Colonic mucosa (tissue), 4 donors: ENCODE measurements at places on chromosomes 3 and 15.
A peak's percentile ranks its signal among the peaks of the same experiment; 100 is the strongest.

- peak; percentile 90 for DNase-seq
Observed at GRCh38 chr15:31465083-31465955, 138.7 kb downstream of the KLF13 start.

DNA sequence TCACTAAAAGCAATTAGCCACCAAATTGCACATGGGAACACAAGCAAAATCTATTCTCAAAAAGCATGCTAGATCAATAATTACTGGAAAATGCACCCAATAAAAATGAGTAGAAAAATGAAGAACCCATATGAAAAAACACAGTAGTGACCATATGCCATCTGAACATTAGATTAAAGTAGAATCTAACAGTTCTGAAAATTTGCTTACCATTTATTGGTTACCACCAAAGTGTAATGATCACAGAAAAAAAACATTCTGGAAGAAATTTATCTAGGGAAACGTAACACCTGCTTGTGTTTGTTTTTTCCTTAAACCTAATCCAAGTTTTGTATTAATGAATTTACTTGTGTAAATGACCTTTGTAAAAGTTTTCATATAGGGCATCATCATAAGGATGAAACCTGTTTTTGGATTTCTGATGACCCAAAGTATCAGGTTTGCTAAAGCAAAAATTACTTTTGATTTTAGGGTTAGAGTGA lies 37.6 kb upstream of the AADAC start:
- no peak for DNase-seq

GRCh38 chr3:35383719-35384555 lies 255.4 kb upstream of the ARPP21 start:
- no peak for DNase-seq

- DNase-seq: peak; percentile 61
Observed at GRCh38 chr3:38479431-38480092, 16.6 kb upstream of the EXOG start.

DNA sequence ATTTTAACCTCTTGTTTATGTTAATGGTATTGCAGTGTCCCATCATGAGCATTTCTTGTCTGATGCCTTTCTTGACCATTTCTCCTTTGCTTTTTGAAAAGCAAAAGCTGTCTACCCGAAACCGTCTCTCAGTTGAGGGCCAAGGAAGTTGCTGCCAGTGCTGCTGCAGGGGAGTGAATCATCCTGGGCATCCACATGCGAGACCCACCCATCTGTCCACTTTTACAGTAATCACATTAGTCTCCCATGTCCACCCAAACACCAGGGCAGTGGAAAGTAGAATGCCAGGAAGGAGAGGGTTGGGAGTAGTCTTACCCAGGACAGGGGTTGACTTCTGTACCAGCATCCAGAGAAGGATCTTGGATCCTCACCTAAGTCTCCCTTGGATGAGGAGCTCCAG lies 48.6 kb upstream of the TEX264 start:
- no peak for DNase-seq

DNA sequence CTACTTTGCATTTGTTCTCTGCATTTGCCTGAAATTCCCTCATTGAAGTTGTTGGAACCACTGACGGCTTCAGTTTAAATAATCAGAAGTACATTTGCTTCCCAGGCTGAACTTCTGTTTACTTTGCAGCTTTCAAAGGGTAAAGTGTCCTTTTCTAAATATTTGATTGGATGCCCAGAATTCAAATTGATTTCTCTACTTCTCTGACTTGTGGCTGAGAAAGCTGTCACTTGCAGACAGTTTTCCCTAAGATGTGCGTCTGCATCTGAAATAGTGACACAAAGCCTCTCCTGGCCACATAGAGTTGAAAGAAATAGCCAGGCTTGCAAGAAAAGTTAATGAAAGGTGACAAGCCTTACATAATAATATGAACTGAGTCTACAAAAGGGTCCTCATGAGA lies 299.6 kb downstream of the THSD4 start:
- no peak for DNase-seq

DNA sequence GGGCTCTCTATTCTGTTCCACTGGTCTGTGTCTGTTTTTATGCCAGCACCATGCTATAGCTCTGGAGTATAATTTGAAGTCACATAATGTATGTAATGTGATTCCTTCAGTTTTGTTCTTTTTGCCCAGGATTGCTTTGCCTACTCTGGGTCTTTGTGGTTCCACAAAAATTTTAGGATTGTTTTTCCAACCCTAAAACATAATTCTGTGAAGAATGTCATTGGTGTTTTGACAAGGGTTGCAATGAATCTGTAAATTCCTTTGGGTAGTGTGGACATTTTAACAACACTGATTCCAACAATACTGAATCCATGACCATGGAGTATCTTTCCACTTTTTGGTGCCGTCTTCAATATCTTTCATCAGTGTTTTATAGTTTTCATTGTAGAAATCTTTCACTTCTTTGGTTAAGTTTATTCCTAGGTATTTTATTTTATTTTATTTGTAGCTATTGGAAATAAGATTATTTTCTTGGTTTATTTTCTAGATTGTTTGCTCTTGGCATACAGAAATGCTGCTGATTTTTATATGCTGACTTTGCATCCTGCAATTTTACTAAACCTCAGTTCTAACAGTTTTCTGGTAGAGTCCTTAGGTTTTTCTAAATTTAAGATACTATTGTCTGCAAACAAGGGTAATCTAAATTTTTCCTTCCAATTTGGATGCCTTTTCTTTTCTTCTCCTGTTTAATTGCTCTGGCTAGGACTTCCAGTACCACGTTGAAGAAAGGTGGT lies 29.7 kb downstream of the TJP1 start:
- no peak for DNase-seq
